Thymus (tissue), 14 donors: ENCODE measurements at places on chromosomes 6 and 20. TPM values are rescaled to one million over a fixed set of nuclear protein-coding genes. Genes with fewer than 3 reads are reported as not detected.

DNA sequence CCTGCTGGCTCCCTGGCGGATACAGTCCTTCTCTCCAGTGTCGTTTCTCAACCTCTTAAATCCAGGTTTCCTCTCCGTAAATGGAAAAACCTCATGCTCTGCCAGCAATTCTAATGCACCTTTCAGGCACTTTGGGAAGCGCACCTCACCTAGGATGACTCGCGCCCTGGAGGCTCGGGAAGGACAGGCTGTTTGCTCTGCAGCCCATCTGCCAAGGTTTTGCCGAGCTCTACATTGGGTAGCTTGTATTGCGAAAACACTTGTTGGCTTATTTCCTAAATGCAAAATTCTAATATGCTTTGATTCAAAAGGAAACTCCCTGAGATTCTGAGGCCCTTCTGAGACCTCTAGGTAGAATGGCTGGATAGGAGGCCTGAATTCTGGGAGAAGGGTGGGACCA is 102.6 kb upstream of the MLN start:
- DNase-seq, result no peak

DNA sequence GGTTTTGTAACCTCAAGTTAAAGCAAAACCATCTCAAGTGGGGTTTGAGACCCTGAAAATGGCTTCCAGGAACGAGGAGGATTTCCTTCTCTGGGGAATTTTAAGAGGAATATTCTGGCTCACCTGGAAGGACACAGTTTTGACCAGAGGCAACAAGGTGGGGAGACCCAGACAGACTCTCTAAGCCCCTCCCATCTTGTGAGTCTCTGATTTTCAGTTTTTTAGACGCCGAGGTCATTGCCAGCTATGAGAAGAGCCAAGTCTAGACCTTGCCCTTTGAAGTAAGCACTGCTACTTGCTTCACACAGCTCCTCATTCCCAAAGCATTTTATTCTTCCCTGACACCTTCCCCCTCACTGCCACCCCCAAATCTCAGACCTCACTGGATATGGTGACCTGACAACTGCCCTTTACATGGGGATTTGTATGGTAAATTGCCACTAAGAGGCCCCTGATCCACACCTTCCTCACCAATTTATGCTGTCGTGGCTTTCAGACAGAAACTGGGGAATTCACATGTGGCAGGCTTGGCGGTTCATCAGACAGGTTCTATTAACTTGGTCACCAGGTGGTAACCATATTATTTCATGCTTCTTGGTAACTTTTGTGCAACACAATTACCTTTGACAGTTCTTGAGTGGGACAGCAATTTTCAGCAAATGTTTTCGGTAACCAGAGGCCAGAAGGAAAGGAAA is 116.2 kb downstream of the ISM1 start:
- no peak for DNase-seq

GRCh38 chr6:39707962-39708683 is 17.1 kb downstream of the KIF6 start:
- DNase-seq, result no peak

DNA sequence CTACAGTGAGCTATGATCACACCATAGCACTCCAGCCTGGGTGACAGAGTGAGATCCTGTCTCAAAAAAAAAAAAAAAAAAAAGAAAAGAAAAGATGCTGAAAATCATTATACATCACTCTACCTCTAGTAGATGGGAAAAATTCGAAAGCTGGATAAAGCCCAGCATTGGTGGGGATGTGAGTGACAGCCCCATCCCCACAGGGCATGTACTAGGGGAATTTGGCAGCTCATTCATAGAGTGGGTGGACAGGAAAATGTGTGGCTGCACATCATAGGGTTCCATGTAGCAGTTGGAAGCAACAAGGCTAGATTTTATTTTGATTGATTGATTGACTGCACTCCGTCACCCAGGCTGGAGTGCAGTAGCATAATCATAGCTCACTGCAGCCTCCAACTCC is 42.0 kb downstream of the MRPL14 start:
- no peak for DNase-seq

GRCh38 chr6:128370072-128370471 is 150.3 kb downstream of the PTPRK start:
- DNase-seq, result no peak

DNA sequence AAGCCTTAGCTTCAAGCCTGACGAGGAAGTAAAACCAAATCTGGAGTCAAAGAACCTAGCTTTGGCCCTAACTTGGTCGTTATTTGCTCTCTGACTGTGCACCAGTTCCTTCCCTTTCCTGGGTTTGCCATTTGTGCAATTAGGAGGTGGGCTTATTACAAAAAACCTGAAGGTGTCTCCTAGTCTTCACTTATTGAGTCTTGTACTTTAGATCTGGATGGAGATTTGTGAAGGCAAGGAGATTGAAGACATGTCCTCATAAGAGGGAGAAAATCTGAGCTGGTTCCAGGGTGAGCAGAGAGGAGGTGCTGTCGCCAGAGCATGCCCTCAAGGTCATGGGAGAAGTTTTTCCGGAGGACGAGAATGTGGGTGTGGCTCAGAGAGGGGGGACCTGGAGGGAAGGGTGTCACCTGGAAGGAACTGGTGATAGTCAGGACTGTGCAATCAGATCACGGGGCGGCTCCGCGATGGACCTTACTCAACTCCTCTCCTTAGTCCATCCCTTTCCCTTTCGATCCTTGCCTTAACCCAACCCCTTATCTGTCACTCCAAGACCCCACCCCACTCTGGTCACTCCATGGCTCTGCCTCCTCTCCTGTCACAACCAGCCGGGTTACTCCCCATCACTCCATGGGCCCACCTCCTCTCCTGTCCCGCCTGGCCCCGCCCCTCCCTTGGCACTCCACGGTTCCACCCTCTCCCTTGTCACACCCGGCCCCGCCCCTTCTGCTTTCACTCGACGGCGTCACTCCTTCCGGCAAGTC is 588 bp upstream of the ACSS2 start:
- DNase-seq, result peak; percentile 77

DNA sequence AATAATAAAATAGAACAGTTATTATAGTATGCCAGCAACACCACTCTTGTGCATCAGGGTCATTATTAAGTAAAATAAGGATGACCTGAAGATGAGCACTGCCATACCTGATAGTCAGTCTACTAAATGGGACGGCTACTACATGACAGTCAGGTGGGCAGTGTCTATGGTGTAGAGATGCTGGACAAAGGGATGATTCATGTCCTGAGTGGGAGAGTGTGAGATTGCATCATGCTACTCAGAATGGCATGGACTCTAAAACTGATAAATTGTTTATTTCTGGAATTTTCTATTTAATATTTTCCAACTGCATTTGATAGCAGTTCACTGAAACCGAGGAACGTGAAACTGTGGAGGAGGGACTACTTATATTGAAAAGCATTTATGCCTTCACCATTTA is 38.8 kb downstream of the SNX9 start:
- no peak for DNase-seq

DNA sequence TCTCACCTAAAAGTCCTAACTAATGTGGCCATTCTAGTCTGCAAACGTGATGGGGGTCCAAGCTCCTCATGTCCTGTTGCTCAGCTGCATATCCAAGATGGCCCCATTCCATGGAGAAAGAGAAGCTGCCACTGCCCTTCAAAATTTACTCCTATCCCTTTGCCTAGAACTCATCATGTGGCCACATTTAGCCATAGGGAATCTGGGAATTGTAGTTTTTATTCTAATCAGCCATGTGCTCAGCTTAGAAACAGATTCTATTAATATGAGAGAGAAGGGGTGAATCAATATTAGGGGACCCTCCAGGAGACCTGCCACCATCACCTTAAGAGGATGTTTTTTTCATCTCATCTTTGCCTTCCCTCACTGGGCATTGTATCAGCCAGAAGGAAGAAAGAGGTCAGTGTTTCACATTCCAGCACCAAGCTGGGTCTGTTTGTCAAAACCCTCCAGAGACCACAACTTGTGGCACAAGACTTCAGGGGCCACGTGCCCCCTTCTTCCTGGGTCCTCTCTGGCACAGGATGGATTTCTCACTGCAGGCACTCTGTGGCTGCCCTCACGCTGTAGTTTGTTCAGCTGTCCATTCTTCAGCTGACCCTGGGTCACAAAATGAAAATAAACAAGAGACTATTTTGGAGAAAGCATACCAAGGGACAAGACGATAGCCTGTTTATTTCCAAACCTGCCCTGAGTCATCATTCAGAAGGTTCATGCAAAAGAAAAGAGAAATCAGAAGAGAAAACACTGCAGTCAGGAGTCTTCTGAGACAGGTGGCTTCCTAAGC is 172.0 kb downstream of the EYA2 start:
- no peak for DNase-seq

GRCh38 chr6:41673704-41674000 is 35.4 kb downstream of the MDFI start:
- no peak for DNase-seq

GRCh38 chr20:1418350-1418749 is 25.5 kb upstream of the FKBP1A start:
- DNase-seq, result no peak

- peak; percentile 22 for DNase-seq
These were observed 142.3 kb upstream of the SLC22A16 start for GRCh38 chr6:110618591-110619267.

DNA sequence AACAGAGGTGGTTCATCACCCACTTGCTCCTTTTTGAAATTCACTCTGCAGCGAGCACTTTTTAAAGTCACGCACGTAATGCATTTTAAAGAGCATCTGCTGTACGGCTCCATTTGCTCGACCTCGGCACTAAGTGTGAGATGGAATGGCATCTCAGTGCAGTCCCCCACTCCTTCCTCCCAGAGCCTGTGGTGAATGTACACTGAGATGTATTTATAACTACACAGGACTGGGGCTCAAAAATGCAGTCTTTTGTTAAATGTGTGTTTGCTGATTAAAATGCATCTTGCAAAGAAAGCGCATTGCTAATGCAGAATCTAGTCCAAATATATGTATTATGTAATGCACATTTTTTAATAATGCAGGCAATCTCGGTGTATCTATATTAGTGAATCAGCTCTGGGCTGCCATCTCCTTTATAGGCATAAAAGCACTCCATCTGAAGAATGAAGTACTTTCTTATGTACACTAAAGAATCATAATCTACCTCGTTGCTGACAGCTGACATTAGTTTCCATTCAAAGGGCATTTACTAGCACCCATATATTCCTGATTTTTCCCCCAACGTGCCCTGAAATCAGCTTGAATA is 14.0 kb downstream of the GNAS-AS1 start:
- DNase-seq, result no peak

DNA sequence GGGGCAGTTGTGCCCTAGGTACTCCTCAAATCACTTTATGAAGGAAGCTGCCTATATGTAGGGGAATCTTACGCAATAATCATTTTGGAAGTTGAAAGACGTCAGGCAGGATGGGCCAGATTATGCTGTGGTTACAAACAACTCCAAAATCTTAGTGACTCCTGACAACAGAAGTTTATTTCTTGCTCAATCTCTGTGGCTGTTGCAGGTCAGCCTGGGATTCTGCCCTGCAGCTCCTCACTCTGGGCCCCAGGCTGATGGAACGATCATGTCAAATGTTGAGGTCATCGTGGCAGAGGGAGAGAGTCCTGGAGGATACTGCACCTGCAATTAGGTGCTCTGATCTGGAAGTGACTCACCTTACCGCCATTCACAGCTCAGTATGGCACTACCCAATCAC is 88.4 kb downstream of the ZDHHC14 start:
- DNase-seq, result no peak

- DNase-seq, result peak; percentile 60
These were observed 23.2 kb downstream of the ADAT2 start for GRCh38 chr6:143427109-143427817.

GRCh38 chr20:31987744-31988143 is 19.8 kb downstream of the XKR7 start:
- no peak for DNase-seq

DNA sequence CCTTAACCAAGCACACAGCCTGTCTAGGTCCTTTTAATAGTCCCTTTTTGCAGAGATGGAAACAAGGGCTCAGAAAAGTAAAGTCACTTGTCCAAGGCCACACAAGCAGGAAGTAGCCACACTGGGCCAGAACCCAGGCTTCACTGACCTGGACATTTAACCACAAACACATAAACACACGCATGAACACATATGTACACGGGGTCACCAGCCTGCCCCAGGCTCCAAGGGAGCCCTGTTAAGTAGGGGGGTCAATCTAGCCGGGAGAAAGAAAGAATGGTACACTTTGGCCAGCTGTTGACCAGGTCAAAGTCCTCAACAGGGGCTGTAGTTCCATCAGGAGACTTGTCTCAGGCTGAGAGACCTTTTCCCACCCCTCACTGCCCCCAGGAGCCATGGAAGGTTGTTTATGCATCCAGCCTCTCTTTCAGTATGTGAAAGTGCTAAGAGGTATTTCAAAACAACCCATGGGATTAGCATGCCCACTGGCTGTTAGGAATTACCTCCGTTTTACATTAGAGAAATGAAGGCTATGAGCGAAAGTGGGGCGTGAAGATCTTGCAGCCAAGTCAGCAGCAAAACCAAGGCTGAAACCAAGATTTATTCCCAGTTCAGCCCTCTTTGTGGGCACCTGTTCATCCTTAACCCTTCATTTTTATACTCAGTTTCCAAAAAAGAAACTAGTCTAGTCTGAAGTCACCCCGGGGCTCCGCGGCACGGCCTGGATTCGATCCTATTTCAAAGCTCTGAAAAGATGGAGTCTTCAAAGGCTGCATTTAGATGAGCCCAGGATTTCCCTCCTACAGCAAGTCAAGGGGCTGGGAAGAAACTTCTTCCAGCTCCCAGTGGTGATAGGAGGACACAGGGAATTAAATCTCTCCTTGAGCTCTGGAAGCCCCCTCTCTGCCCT is 9.8 kb downstream of the SDC4 start:
- no peak for DNase-seq

DNA sequence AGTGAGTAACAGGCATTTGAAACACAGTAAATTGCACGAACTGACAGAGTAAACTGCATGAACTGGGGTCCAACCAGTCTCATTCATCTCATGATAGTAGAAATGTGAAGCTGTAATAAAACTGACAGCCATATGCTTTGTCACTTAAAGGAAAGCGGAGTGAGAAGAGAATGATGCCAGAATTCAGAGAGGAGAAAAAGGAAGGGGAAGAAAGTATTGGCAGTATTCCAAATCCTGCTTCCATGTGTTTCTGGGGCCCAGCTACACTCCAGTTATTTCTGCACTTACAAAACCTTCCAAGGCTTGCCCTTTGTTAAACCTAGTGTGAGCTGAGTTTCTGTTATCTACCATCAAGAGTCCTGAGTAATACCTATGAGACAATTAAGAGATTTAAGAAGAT is 17.2 kb downstream of the SNX14 start:
- no peak for DNase-seq

- no peak for DNase-seq
These were observed 12.1 kb upstream of the MRPS18A start for GRCh38 chr6:43699564-43700186.

- DNase-seq, result no peak
These were observed 78.0 kb downstream of the VEGFA start for GRCh38 chr6:43847741-43848630.

Gene VSTM2L
- total RNA-seq, result 4.4 TPM

Gene F13A1
- total RNA-seq, result 24.3 TPM

Gene PPP1R16B
- 16.8 TPM for total RNA-seq

Gene ULBP1
- total RNA-seq, result 0.19 TPM
